ENCODE measurements at places on chromosomes 11 and 22.

- peak; percentile 45 for DNase-seq
Measured at GRCh38 chr11:3905080-3905953, 49.9 kb downstream of the STIM1 start.

DNA sequence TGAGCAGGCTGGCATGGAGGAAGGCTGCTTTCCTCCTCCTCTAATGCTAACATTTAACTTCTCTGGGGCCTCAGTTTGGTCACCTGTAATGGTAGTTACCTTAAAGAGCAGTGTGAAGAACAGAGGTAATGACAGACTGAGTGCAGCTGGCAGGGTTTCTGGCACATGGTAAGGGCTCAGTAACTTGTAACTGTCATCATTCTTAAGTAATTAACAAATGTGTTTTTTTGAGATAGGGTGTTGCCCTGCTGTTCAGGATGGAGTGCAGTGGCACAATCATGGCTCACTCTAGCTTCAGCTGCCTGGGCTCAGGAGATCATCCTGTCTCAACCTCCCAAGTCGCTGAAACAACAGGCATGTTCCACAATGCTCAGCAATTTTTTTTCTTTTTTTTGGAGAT lies 242.0 kb upstream of the SYN3 start:
- DNase-seq, result no peak

- DNase-seq, result no peak
Measured at GRCh38 chr11:1348796-1349326, 39.4 kb upstream of the TOLLIP start.

GRCh38 chr11:47413908-47414684 lies 5.7 kb downstream of the SLC39A13 start:
- DNase-seq, result no peak

- DNase-seq, result no peak
Measured at GRCh38 chr22:24407884-24408283, 19.5 kb upstream of the ADORA2A start.

GRCh38 chr22:22021162-22021750 lies 38.7 kb upstream of the TOP3B start:
- no peak for DNase-seq

DNA sequence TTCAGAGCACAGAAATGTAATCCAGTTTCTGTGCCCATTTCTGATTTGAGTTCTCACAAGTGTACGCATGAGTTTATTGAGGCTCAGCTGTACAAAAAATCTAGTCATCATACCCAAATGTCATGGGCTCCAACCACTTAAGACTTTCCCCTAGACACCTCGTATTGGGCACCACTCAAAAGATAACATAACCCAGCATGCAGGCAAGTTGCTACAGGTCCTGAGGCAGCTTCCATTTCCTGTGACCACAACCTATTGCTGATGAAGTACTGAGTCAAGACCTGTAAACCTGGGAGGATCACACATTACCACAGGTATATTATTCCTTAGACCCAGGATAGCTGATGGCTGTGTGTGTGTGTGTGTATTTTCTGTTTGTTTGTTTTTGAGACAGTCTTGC lies 95.2 kb downstream of the MRTFA start:
- DNase-seq, result no peak

GRCh38 chr11:61338783-61339489 lies 5.9 kb downstream of the TKFC start:
- DNase-seq, result no peak

- DNase-seq, result no peak
Measured at GRCh38 chr11:126337126-126337473, 18.4 kb upstream of the ST3GAL4 start.

DNA sequence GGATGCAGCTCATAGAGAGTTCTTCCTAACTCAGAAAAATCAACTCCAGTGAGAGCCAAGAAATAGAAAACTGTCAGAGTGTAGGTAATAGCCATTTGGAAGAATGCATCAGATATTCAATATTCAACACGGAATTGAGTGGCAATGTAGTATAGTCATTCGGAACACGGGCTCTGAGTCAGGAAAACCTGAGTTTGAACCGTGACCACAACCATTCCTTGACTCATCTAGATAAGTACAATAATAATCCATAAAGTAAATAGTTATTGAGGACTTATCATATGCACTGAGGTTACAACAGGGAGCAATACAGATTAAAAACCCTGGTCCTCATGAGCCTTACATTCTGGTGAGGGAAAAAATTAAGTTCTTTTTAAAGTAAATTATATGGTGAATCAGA lies 62.6 kb upstream of the PHF21A start:
- DNase-seq, result no peak

GRCh38 chr11:37087650-37088572 lies 489.9 kb upstream of the RAG2 start:
- DNase-seq, result no peak

DNA sequence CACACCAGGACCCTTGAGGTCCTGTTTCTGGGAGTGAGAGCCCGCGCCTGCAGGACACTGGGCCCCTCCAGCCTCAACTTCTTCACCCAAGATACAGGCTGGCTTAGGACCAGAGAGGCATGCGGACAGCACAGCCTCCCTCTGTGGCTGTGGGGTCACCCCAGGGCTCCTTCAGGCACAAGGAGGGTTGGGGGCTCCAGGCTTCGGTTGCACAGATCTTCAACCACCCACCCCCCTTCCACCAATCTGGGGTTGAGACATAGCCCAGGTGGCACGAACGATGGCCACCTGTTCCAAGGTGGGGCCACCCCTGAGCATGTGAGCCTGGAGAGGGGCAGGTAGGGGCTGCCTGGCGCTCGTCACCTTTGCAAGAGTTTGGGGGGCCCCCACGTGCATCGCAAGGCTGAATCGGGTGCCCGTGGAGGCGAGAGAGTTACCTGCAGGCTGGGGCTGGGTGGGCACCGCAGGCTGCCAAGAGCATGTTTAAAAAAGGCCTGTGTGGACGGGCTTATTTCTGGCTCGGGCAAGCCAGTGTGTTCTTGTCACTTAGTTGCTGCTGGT lies 1.2 kb downstream of the ZDHHC8 start:
- DNase-seq, result no peak

- no peak for DNase-seq
Measured at GRCh38 chr22:25008666-25009065, 56.1 kb downstream of the KIAA1671 start.

DNA sequence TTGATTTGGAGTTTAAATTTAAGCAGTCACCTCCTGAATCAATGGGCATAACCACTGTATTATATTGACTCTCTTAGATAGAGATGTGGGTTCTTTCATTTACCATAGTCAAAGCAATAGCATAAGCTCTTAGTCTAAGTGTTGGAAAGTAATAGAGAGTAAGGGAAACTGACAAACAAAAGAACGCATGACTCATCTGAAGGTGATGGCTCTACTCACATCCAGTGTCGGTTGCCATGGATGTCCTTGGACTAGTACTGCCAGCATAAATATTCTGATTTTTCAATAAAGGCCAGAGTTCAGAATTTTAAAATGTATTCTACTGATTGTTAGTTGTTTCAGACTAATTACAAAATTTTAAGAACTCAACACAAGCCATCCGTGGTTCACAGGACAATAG lies 444.9 kb upstream of the DDI1 start:
- no peak for DNase-seq

- no peak for DNase-seq
Measured at GRCh38 chr11:119126675-119127268, 5.4 kb downstream of the HINFP start.

DNA sequence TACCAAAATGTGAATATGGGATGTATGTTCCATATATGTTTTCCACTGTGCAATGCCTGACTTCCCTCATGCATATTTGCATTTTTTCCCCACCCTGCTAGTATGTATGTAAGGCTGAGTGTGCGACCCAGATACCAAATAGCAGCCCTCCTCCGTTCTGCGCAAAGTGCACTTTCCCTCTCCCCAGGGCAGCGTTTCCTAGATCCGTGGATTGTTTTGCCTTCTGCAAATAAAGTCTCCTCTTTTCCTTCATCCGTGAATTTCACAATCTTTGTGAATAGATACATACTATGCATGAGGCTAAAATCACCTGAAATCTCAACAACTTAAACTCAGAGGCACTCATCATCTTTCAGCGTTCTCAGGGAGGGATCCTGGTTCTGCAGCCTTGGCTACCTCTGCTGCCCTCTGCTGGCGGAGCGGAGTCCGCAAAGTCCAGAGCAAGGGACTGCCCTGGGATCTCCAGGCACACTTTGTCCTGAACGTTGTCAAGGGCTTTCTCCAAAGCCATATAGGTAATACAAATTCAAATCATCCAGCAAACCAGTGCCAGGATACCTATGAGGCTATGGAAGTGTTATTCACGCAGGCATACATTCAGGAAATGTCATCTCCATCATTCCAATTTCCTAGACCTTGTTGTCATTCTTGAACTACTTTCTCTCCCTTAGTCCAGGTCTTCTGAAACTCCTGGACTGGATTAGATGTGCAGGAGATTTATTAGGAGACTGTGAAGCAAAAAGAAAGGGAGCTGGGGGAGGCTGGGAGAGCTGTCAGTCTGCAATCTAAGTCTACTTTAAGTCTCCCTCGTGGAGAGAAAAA lies 53.1 kb downstream of the CNTF start:
- DNase-seq, result peak; percentile 82

DNA sequence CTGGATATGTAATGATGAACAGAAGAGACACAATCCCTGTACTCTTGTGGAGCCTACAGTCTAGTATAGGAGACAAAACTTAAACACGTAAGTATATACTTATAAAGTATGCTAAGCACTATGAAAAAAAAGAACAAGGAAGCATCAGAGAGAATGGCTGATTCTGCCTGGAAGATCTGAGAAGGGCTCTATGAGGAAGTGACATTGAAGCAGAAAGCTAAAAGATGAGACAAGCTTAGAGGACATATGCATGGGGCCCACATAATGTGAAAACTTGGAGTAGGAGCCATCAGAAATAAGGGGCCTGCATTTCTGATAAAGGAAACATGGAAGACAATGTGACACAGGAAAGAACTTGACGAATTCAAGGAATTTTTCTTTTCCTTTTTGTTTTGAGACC lies 16.6 kb downstream of the SAA1 start:
- DNase-seq, result no peak

Measured in transverse colon (tissue), 4 donors.